ENCODE measurements at places on chromosomes 4 and X. TPM values are rescaled to one million over a fixed set of nuclear protein-coding genes. Genes with fewer than 3 reads are reported as not detected.

- DNase-seq, result peak; percentile 74
Observed at GRCh38 chr4:142351958-142352357, 494.1 kb downstream of the INPP4B start.

- no peak for DNase-seq
Observed at GRCh38 chr4:791252-791897, 34.6 kb downstream of the CPLX1 start.

- no peak for DNase-seq
Observed at GRCh38 chrX:131942034-131942433, 81.1 kb upstream of the STK26 start.

GRCh38 chrX:626745-627509, 3.7 kb upstream of the SHOX start:
- no peak for DNase-seq

GRCh38 chr4:5970381-5971077, 47.7 kb downstream of the C4orf50 start:
- no peak for DNase-seq

- peak; percentile 57 for DNase-seq
Observed at GRCh38 chrX:150365990-150366911, 3.1 kb downstream of the MAMLD1 start.

The CITED1 gene
- 15.7 TPM for polyA plus RNA-seq

GRCh38 chrX:42976746-42977366, 198.9 kb upstream of the PPP1R2C start:
- DNase-seq, result no peak

- no peak for DNase-seq
Observed at GRCh38 chrX:148956352-148956751, 455.9 kb downstream of the AFF2 start.

DNA sequence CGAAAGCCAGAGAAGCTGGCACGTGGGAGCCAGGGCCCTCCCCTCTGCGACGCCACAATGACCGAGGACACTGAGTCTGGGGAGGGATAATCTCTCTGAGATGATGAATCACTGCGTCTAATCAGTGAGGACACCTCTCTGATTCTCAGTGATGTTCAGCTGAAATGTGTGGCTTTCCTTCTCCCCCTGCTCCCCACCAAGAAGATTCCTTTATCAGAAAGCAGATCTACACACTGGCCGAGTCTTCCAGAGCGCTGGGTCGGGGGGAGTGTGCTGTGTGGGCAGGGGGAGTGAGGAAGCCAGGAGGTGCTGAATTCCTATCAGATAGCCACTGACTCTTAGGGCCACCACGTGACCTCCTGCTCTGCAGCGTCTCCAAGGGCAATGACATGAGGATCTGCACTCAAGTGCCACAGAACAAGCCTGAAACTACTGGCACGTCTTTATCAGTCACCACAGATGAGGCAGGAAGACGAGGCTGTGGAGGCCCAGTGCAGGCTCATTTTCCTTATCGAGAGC, 89.2 kb downstream of the GATB start:
- no peak for DNase-seq

DNA sequence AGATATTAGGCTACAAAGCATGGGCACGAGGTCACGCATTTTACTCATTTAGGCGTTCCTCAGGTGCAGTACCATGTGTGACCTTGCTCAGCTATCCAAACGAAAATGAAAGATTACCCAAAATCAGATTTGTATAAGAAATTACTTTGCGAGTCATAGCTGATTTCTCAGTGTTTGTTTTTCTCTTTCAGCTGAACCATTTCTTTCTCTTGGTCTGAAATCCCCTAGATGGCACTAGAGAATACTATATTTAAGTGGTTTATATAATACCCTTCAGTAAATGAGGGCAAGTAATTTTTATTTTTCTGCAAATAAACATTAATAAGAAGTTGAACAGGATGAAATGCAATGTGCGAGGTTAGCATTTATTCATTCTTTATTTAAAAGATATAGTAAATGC, 496.6 kb downstream of the STIM2 start:
- DNase-seq, result peak; percentile 30

GRCh38 chr4:107388736-107389274, 331.2 kb downstream of the PAPSS1 start:
- DNase-seq, result no peak

The RTL9 gene
- polyA plus RNA-seq, result 3.4 TPM

- no peak for DNase-seq
Observed at GRCh38 chrX:71978164-71978563, 67.5 kb downstream of the NHSL2 start.

DNA sequence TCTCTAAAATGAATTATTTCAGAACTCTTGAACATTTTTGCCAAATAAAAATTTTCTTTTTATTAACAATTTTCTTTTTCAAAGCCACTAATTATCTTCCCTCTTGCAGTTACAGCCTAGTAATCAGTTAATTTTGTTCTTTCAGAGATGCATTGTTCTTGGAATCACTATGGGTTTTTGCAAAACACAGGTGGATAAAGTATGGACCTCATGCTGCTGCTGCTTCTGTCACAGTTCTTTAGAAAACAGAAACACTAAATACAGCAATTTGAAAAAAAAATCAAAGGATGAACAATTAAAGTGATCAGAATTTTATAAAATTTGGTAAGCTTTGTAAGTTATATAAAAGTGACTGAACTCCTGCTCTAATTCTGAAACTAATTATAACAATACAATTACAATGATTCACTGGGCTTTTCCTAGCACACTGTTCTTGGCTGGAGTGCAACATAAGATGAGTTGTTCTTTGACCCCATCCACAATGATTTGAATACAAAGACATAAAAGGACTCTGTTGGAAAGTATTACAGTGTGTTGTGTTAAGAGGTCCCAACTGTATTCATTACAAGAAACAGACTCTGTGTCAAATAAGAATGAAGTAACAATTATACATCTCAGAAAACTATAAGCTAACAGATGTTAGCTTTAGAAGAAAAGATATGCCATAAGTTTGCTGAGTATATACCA, 59.4 kb upstream of the GK2 start:
- peak; percentile 33 for DNase-seq

GRCh38 chr4:165757451-165757850, 115.6 kb upstream of the TLL1 start:
- no peak for DNase-seq

- no peak for DNase-seq
Observed at GRCh38 chr4:26356081-26356501, 35.3 kb downstream of the RBPJ start.

GRCh38 chr4:137896221-137896737, 345.9 kb downstream of the SLC7A11 start:
- DNase-seq, result no peak

DNA sequence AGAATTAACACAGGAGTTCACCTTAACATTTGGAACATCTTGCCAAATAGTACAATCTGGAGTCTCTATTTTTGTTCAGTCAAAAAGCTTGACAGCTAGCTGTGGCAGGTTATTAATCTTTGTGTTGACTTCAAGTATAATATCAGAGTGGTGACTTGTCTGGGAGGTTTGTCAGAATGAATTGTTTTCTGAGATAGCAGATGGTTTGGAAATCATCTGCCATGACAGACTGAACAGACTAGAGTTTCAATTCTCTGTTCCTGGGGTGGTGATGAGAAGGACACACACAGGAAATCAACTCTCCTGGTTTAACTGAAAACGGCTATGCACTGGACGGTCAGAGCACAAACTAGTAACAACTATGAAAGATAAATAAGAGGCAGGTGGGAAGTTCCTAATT, 203.3 kb upstream of the EMCN start:
- no peak for DNase-seq

- no peak for DNase-seq
Observed at GRCh38 chr4:82123934-82124333, 249.9 kb downstream of the HNRNPD start.

GRCh38 chr4:78437608-78438088, 113.9 kb upstream of the ANXA3 start:
- no peak for DNase-seq

GRCh38 chr4:184420881-184421416, 53.4 kb downstream of the IRF2 start:
- no peak for DNase-seq

GRCh38 chrX:7154041-7154597, 6.2 kb upstream of the PUDP start:
- no peak for DNase-seq

The FGB gene
- polyA plus RNA-seq, result 0.15 TPM

GRCh38 chr4:178612733-178613132, 1170.5 kb upstream of the AGA start:
- DNase-seq, result no peak

DNA sequence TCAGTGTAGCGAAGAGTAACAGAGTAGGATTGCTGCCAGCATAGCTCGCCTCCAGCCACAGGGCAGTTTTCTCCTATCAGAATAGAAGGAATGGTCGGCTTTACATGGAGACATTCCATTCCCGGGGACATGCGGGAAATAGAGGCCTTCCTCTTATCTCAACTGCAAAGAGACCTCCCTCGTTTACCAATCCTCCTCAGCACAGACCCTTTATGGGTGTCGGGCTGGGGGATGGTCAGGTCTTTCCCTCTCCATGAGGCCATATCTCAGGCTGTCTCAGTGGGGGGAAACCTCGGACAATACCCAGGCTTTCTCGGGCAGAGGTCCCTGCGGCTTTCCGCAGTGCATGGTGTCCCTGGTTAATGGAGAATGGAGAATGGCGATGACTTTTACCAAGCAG, 285.0 kb downstream of the ASMT start:
- no peak for DNase-seq

- no peak for DNase-seq
Observed at GRCh38 chrX:96455078-96455477, 229.6 kb upstream of the DIAPH2 start.

- no peak for DNase-seq
Observed at GRCh38 chr4:845233-845835, 19.4 kb upstream of the CPLX1 start.

GRCh38 chr4:139844459-139845036, 178.9 kb downstream of the MGST2 start:
- DNase-seq, result no peak

DNA sequence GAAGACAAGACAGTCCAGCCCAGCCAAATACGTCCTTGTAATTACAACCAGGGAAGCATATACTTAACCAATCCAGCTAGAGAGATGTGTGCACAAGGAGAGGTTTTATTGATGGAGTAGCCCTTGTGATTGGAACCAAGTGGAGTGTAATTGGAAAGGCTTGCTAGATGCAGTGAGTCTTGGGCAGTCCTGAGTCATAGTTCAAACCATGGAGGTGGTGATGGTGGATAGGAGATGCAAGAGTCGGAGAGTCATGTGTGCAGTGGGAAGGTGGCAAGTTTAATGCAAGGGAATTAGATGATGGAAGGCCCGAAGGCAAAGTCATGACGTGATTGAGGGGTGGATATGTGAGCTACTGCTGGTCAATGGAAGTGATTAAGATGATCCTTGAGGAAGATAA, 63.7 kb downstream of the PHEX start:
- no peak for DNase-seq

The ETDB gene
- not detected for polyA plus RNA-seq

- no peak for DNase-seq
Observed at GRCh38 chr4:44671636-44672035, 6.6 kb upstream of the GUF1 start.

The RAB41 gene
- 0.44 TPM for polyA plus RNA-seq

The SPIN2A gene
- polyA plus RNA-seq, result 2.8 TPM

GRCh38 chr4:71189471-71189870, 149.3 kb upstream of the SLC4A4 start:
- no peak for DNase-seq

GRCh38 chr4:17492058-17492741, 19.7 kb downstream of the QDPR start:
- no peak for DNase-seq

DNA sequence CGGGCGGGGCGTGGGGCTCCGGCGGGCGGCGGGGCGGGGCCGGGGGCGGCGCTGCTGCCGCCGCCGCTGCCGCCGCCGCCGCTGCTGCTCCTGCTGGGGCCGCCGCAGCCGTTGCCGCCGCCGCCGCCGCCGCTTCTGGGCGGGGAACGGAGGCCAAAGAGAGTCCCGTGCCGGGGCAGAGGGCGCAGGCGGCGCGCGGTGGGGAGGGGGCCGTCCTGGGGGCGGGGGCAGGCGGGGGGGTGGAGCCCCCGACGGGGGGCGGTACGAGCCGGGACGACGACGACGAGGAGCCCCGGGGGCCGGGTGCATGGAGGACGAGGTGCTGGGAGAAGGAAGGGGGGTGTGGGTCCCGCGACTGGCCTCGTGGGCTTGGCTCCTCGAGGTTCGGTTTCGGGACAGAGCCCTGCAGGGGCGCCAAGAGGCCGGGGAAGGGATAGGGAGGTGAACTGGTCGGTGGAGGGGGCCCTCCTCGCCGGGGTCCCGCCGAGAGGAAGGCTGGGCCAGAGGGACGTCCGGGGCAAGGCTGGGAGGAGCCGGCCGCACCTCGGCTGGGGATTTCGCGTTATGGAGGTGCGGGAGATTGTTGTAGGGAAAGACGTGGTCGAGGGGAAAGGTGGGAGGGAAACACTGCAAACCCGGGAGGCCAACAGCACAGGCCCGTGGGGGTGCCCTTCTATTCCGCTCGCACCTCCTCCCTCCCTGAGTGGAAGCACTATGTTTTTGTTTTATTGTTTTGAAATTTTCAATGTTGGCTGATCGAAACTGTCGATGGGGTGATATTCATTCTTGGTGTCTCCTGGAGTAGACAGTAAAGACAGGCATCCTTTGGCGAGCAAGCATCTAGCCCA, 1.9 kb downstream of the BCORL1 start:
- DNase-seq, result no peak

- no peak for DNase-seq
Observed at GRCh38 chr4:42678512-42678911, 21.6 kb upstream of the ATP8A1 start.

- no peak for DNase-seq
Observed at GRCh38 chr4:100118181-100118580, 72.1 kb downstream of the DDIT4L start.

The PPEF1 gene
- polyA plus RNA-seq, result 0.54 TPM

DNA sequence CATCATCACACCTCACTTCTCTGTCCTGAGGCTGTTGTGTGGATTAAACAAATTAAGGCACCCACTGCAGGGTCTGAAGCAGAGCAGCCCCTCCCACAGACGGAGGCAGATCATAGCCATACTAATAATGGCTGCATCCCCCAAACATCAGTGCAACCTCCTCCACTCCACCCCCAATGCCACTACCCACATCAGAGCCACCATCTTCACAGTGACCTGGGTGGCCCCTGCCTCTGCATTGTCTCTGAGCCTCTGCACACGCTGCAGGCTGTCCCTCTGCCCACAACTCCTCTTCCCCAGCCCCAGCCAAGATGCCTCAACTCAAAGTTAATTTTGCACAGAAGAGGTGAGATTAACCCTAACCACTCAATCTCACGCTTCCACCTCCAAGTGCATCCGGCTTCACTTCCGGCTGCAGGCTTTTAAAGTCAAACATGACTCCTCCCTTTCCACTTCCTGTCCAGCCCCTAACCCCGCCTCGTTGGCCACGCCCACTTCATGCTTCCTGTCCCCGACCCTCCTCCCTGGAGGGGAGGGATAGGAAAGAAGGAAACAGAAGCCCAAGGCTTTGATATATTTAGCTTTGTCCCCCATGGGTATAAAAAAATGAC, 22.7 kb downstream of the JAKMIP1 start:
- no peak for DNase-seq

The HMX1 gene
- polyA plus RNA-seq, result not detected

GRCh38 chr4:157447195-157447594, 226.7 kb downstream of the GRIA2 start:
- DNase-seq, result no peak

GRCh38 chr4:147843162-147843561, 111.3 kb downstream of the ARHGAP10 start:
- no peak for DNase-seq

Measured in muscle of arm (tissue), 14 donors.